ENCODE measurements at places on chromosomes 1 and 21.
A peak's percentile ranks its signal among the peaks of the same experiment; 100 is the strongest.

- peak; percentile 24 for DNase-seq
Measured at GRCh38 chr1:198359024-198359653, 181.3 kb downstream of the ATP6V1G3 start.

DNA sequence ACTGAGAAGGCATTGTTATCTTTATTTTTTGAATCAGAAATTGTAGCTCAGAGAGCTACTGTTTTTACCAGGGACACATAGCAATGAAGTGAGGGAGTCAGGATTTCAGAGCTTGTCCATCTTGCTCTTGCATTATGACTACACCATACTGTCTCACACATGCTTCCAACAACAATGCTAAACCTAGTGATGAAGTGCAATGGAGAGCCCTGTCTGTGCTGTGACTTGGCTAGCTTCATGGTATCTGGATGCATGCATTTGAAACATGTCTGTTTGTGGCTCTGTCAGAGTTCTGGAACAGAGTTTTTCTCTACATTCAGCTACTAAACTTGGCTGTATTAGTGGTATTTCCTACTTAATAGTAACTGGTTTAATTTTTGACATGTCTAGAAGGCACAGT lies 7.0 kb downstream of the PLPPR4 start:
- no peak for DNase-seq

GRCh38 chr1:87980494-87980893 lies 651.8 kb downstream of the LMO4 start:
- no peak for DNase-seq

GRCh38 chr1:4573526-4573925 lies 80.9 kb upstream of the AJAP1 start:
- no peak for DNase-seq

- no peak for DNase-seq
Measured at GRCh38 chr1:174358344-174358743, 89.4 kb upstream of the GPR52 start.

DNA sequence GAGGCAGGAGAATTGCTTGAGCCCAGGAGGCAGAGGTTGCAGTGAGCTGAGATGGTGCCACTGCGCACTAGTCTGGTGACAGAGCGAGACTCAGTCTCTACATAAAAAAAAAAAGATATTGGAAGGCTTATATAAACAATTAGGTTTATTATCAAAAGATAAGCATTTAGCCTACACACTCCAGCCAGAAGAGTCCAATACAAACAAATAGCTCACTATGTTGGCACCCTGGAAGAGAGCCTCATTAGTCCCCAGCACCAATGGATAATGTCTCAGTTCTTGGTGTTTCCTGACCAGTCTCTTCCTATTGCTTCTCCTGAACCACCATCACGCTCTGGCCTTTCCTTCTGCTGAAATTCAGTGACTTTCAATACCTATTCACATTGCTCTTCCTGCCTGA lies 48.6 kb upstream of the ATP1A1 start:
- DNase-seq: no peak

DNA sequence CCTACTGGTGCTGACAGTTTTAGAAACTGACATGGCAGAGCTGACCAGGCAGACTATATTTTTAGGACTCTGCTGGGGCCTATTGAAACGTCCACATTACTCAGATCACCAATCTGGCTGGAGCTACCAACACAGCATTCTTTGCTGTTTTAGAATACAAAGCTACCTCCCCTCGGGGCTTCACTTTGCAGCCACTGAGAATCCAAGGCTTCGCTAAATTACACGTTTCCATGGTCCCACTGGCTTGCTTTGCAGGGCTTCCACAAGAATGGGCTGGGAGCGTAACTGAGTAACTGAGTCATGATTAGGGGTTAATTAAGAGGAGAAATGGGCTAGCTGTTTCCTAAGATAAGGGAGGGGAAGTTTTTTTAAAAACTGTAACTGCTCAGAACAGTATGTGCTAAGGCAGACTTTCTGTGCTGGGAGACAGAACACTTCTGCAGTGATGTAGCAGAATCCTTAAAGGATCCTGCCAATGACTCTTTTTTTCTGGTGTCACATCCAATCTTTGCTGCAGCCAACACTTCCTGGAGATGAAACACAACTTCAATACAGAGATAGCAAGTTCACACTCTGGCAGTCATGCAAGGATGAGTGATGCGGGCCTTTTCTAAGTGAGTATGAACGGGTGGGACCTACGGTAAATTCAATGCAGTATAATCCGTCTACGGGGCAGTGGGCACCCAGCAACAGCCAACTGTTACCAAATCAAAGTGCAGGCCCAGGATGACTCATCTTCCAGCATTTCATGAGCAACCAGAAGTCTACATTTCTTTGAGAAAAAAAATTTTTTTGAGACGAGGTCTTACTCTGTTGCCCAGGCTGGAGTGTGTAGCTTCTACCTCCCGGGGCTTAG lies 21.5 kb downstream of the NDUFS5 start:
- DNase-seq: no peak

- no peak for DNase-seq
Measured at GRCh38 chr1:20787840-20788795, 1.0 kb upstream of the HP1BP3 start.

- DNase-seq: no peak
Measured at GRCh38 chr1:85952460-85952859, 204.1 kb downstream of the COL24A1 start.

DNA sequence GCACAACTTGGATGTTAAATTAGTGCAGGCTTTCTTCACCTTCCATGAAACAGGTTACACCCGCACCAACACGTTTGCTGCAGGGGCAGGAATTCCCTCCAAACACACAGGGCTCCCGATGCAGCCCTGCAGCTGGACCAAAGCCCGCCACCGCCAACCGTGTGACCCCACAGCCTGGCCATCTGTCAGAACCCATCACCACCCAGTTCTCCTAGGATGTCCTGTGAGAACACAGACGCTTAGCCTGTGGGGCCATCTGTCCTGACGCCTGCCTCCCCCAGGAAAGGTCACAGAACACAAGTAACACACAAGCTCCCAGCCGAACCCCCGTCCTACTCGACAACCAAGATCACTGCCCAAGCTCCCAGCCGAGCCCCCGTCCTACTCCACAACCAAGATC lies 108.1 kb downstream of the NPHP4 start:
- DNase-seq: no peak

GRCh38 chr1:226407199-226407496 lies 745 bp downstream of the PARP1 start:
- DNase-seq: no peak

- DNase-seq: no peak
Measured at GRCh38 chr1:111223126-111223685, 4.3 kb upstream of the CHI3L2 start.

DNA sequence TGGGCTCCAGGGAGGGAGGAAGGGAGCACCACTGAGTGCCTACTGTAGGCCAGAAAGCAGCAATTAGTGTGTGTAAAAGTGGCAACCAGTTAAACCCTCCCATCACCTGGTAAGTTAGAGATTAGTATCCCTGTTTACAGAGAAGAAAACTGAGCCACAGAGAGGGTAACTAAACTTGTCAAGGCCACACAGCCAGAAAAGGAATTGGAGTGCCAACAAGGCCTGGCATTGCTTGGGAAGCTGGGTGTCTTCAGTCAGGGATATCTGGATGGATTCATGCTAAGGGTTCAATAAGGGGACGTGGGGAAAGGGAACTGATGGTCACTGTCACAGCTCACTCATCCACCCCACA lies 23.6 kb upstream of the ADGRB2 start:
- DNase-seq: no peak

DNA sequence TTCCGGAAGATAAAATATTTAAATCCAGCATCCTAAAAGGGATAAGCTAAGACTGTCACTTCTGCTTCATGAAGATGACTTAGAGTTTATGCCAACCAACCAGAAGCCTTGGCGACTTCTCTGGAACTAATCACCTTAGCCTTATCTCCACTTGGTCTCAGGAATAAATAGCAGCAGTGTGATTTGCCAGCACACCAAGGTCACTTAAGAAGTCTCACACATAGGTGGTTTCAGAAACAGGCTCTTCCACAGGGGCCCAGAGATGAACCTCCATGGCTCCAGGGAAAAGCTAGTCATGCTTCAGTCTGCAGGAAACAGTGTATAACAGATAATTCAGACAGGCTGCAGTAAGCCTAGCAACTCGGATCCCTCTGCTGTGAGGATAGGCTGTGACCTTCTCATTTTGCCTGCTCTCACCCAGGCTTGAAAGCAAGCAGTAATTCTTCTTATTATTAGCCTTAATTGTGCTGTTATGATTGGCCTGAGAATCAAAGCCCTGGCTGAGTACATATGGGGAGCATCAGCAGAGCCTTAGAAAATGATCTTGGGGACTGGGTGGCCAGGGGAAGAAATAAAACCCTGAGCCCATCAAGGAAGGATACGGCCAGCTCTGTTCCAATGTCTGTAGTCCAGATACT lies 84.7 kb downstream of the WLS start:
- DNase-seq: no peak

GRCh38 chr1:67695963-67696362 lies 11.0 kb downstream of the GADD45A start:
- DNase-seq: no peak

GRCh38 chr1:160520582-160520981 lies 2.5 kb downstream of the SLAMF6 start:
- DNase-seq: no peak

DNA sequence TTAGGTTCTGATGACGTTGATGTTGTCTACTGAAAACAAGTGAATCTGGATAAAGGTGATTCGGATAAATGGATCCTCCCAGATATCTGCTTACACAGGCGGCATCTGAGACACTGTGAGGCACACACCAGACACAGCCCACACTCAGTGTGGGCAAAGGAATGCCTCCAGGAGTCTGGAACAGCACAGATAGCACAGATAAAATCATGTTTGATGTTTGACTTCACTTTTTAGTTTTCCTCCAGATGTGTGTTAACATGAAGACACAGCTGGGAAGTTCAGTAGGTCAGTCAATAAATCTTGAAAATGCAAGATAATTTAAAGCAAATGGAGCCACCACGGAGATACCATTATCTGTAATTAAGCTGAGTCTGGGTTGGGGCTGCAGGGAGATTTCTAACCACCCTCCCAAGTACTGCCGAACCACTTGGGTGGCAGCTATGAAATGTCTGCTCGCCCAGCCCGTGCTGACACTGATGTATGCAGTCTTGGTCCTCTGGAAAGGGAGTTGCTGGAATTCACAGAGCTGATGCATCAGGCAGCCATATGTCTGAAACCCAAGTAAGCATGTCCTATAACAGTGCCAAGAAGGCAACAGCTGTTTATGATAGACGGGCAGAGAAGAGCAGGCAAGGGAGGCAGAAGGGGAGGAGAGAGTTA lies 11.7 kb downstream of the CAPN9 start:
- DNase-seq: no peak

GRCh38 chr1:108575375-108575774 lies 15.5 kb downstream of the EEIG2 start:
- no peak for DNase-seq

DNA sequence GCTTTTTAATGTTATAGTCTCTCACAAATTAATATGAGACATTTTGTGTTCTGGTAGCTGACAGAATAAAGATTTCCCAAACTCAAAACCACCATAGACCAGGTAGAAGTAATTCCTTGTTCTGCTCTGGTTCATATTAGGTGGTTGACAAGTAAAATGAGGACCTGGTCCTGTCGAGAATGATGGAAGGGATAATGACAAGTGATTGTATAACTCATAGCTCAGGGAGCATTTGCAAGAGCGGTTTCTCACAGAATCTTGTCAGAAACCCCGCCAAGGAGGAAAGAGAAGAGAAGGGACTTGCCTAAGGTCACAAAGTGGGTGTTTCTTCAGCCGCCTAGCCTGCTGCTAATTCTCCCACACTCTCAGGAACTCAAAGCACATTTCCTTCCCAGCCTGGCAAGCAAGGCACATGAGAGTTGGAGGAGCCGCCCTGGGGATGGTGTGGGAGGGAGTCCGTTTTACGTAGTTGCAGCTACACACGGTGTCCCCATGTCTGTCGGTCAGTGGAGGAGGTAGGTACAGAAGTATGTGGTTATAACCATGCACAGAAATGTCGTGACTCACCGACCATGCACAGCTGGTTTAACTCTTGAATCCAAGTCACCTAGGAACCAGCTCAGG lies 46.5 kb downstream of the SAMD13 start:
- DNase-seq: no peak

DNA sequence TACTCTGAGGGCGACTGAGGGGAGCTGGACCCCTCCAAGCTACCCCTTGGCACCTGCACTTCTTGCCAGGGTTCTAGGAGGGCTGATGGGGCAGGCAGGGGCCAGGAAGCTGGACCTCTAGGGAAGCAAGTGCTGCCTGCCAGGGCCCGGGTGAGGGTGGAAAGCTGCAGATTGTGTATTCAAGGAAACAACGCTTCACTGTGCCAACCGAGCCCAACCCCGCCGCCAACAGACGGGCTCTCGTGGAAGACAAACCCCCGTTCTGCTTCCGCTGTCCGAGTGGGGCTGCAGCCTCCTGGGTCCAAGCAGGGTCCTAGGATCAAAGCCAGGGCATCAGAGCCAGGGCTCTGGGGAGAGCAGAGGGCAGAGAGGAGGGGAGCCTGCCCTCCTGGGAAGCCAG lies 3.2 kb downstream of the EFHD2 start:
- DNase-seq: peak; percentile 65

DNA sequence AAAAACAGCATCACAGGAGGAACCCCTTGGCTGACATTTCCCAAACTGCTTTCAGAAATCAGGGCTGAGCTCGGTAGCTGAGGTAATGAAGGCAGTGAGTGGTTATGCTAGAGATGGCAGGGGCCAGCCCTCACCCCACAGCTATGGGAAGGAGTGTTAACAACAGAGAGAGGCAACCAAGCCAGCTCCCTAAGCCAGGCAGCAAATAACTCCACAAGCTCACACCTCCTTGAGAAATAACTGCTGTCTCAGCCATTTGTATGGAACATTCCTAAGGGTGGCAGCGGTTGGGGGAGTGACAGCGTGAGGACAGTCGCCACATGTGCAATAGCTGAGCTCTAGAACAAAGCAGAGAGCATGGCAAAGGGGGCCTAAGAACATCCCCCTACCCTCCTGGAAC lies 42.6 kb downstream of the LMX1A start:
- no peak for DNase-seq

DNA sequence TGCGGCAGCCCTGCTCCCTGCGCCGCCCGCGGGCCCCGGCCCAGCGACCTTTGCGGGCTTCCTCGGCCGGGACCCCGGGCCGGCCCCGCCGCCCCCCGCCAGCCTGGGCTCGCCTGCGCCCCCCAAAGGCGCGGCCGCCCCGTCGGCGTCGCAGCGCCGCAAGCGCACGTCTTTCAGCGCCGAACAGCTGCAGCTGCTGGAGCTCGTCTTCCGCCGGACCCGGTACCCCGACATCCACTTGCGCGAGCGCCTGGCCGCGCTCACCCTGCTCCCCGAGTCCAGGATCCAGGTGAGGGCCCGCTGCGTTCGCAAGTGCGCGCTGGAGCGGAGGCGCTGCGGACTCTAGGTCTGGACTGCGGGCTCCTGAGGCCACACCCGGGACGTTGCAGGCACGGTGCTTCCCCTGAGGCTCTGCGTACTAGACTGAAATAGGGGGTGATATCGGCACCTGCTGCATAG lies 351 bp downstream of the MIXL1 start:
- DNase-seq: no peak

- DNase-seq: no peak
Measured at GRCh38 chr1:15942661-15943327, 33.1 kb downstream of the ZBTB17 start.

GRCh38 chr1:86972262-86972661 lies 57.8 kb downstream of the HS2ST1 start:
- no peak for DNase-seq

- DNase-seq: no peak
Measured at GRCh38 chr1:37171691-37172090, 137.4 kb upstream of the GRIK3 start.

GRCh38 chr1:28428012-28428411 lies 58.5 kb downstream of the PHACTR4 start:
- DNase-seq: peak; percentile 7

Data from pons (tissue), 1 donor.